ENCODE measurements at places on chromosomes 11 and 22.

GRCh38 chr11:116532066-116532465, 240.7 kb downstream of the BUD13 start:
- no peak for DNase-seq

GRCh38 chr11:11449327-11449726, 96.3 kb upstream of the CSNK2A3 start:
- DNase-seq, result no peak

DNA sequence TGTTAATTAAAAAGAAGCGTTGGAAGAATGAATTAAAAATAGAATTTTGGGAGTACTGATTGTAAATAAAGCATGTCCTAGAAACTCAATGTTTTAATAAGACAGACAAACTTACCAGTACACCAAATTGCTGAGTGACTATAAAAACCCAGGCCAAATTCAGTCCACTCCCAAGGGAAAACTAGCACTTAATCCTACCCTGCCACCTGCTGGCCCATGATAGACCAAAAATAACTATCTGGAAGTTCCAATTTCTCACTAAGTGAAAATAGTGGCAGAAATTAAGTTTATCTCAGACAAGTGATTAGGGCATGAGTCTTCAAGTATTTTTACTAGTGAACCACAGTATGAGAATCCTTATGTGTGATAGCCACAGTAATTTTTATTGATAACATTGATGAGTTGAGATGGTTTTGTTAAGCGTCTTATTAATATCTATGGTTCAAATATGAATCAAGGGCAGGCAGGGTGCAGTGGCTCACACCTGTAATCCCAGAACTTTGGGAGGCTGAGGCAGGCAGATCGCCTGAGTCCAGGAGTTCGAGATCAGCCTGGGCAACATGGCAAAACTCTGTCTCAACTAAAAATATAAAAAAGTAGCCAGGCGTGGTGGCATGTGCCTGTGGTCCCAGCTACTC, 9.8 kb upstream of the DDX10 start:
- peak; percentile 82 for DNase-seq

GRCh38 chr11:7577291-7578190, 63.7 kb downstream of the PPFIBP2 start:
- no peak for DNase-seq

Data from SW 1271 (cell line).